Stimulated activated naive B cell treated with anti-CD40 and anti-IgM and Interleukin-4, amounts not matched to agents 10 μg/mL and 1 μg/mL and 100 μg/mL, for 72 hours (primary cell): ENCODE measurements at places on chromosomes 7 and 10.

DNA sequence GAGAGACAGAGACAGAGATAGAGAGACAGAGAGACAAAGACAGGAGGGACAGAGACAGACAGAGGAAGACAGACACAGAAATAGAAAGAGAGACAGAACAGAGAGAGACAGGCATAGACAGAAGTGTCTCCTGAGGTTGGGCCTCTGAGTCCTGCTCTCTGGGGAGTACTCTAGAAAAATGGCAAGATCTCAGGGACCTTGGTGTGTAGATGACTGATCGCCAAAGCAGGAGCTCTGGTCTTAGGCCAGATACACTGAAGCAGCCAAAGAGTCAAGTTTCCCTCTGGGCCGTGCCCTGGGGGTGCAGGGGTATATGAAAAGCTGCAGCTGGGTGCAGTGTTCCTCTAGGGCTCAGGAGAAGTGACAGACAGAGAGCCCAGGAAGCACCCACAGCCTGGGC is 176.6 kb upstream of the TNS3 start:
- no peak for DNase-seq

DNA sequence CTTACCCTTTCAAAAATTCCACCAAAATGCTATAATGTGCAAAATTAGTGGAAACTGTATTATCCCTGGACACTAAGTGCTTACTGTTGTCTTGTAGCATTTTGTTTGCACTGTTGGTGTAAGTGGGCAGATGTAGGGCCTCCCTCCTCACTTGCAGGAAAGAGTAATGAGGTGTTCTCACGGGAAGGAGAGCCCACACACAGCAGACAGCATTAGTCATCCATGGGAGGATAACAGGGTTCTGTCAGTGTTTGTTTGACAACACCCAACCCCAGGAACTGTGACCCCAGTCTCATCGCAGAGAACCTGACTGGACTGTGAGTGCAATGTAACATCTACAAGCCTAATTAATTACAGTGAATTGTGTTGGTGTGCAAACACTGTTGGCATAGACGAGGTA is 58.7 kb upstream of the VSTM2A start:
- DNase-seq = no peak

- DNase-seq = no peak
Observed at GRCh38 chr10:47367646-47368045, 16.4 kb downstream of the ZNF488 start.

DNA sequence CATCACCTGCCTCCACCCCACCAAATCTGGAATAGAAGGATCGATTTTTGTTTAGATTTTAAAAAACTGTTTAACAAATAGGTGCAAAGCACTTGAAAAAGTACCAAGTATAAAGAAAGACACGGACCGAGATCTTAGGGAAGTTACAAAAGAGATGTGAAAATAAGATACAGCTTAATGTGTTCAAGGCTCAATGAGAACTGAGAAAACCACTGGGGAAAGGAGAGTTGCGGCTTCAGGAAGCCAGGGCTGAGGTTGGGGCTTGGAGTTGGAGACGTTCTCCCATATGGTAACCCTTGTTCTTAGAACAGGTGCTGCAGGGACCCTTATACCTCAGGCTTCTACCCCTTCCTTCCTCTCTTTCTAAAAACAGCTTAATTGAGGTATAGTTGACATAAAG is 140.2 kb downstream of the FANK1 start:
- DNase-seq = no peak

GRCh38 chr10:18418541-18419215 is 232.7 kb downstream of the NSUN6 start:
- DNase-seq = no peak

DNA sequence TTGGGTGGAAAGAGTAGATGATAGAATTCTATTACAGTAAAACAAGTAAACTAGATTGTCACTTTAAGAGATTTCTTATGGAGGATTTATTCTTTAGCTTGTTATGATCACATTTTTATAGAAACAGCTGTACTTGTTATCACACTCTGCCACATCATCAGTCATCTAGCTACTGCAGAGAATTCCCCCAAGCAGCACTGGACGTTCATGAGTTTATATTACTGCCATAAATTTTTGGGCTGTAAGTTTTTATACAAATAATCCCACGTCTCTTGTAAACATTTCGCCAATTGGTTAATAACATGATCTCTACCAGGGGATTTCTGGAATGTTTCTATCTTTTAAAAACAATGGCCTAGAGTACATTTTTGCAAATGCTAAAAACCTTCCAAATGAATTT is 238.8 kb downstream of the POLR1F start:
- DNase-seq = no peak

DNA sequence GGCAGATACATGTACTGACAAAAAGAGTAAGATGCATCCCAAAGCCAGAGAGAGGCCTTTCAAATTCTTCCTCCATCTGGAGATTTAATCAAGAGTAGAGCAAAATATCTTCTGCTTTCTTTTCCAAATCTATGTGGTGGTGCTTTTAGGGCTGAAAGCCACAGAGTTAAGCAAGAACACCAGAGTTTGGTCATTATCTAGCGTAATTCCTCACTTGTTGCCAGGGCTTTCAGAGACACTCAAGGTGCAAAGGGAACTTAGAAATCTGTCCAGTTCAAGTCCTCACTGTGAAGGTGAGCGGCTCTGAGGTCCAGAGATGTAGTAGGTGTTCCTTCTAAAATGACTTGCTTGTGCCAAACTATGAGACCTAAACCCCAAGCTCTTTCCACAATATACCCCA is 10.9 kb upstream of the NFE2L3 start:
- no peak for DNase-seq

- no peak for DNase-seq
Observed at GRCh38 chr10:97546456-97547270, 25.9 kb upstream of the ANKRD2 start.

- no peak for DNase-seq
Observed at GRCh38 chr10:18400201-18400905, 251.0 kb downstream of the NSUN6 start.

- DNase-seq = no peak
Observed at GRCh38 chr7:40586197-40586596, 451.4 kb downstream of the SUGCT start.

GRCh38 chr7:5276611-5277010 is 6.1 kb upstream of the SLC29A4 start:
- DNase-seq = no peak

GRCh38 chr10:25865267-25865666 is 68.8 kb upstream of the MYO3A start:
- no peak for DNase-seq

DNA sequence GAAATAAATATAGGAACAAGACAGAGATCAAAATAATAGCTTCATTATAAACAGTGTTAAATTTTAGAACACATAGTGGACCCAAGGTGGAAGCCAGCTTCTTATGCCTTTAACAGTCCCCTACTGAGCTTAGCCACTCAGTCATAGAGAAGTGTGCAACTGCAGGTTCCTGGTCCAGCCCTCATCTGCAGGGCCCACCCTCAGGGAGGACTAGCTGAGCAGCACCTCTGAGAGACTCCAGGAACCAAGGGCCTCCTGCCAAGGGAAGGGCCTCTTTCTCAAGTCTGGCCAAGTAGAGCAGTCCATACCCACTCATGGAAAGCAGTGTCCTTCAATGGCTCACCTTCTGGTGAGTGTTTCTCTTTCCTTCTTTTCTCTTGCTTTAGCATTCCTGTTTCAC is 173.7 kb upstream of the PRPS1L1 start:
- no peak for DNase-seq

DNA sequence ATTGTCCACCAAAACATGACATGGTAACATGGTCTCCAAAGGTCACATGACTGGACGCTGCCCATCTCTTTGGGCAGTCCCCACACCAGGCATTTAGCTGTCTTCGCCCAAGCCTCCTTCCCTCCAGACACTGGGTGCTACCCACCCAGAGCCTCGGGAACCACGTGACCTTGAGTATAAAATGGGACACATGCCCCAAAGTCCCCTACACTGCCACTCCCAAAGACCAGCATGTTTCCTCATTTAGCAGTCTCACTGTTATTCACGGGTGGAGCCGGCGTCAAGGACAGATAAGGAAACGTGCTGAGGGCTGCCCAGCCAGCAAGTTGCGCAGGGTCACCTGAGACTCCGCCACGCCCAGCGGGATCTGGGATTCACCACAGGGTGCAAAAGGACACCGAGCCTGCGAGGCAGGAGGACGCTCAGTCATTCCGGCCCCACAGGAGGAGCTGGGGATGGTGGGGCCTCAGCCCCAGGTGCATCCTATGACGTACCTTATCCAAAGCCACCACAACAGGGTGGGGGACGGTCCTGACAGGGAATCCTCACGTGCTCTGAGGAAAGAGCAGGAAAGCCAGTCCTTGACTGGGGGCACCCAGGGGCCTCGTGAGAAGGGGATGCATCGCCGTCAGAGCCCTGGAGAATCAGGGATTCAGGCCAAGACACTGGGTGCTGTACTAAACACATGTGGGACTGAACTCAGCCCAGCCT is 226.9 kb downstream of the TNS3 start:
- DNase-seq = no peak

DNA sequence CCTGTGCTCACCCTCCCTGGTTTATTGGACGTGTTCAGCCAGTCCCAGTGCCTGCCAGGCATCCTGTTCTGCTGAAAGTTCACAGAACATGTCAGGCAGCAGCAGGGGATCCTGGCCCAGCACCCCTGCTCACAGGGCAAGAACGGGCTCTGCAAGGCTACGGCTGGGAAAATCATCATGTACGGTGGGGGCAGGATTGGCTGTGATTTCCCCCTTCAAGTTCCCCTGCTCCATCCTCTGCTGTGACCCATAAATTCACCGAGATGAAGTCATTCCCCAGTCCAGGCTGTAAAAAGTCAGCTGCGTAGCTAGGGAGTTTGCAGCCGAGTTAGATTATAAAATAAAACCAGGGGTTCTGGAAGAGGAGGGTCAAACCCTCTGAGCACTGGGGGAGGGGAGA is 484.1 kb upstream of the ZMIZ1 start:
- no peak for DNase-seq

DNA sequence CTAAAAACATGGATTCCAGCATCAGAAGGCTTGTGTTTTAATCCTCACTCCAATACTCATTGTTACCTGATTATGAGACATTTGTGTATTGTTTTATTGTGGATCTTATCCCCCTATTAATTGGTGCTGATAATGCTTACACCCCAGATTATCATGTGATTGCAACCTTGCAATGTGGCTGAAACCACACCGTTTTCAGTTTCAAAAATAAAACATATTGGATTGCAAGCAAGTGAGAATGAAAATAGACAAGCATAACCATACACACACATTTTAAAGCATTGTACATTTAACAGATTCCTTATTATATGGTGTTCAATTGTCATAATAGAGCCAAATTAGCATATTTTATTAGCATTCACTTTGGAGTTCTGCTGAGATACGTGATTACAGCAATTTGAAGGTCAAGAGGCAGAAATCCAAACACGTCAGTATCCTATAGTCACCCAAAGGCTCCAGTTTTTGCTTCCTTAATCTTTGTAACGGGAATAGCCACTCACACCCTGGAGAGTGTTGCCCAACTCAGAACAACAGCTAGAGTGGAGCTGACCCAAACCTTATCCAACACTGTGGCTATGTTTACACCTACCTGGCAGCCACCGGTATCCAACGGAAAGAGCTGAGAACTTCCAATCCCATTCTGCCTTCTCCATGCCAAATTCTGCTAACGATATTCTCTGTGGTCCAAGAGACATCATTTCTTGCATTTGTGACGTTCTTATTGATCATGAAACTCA is 317.1 kb upstream of the KLF6 start:
- no peak for DNase-seq

GRCh38 chr10:2935647-2936386 is 131.5 kb upstream of the PFKP start:
- no peak for DNase-seq

DNA sequence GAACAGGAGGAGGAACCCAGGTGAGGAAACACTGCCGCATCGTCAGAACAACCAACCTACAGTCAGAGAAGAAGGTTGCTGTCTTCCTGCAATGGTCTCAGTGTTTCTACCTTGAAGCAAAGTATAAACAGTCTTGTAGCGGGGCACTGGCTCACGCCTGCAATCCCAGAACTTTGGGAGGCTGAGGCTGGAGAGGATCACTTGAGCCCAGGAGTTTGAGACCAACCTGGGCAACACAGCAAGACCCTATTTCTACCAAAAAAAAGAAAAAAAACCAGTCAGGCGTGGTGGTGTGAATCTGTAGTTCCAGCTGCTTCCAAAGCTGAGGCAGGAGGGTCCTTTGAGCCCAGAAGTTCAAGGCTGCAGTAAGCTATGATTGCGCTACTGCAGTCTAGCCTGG is 23.4 kb downstream of the SNX8 start:
- DNase-seq = no peak

GRCh38 chr7:81482600-81483186 is 287.2 kb downstream of the HGF start:
- DNase-seq = no peak

DNA sequence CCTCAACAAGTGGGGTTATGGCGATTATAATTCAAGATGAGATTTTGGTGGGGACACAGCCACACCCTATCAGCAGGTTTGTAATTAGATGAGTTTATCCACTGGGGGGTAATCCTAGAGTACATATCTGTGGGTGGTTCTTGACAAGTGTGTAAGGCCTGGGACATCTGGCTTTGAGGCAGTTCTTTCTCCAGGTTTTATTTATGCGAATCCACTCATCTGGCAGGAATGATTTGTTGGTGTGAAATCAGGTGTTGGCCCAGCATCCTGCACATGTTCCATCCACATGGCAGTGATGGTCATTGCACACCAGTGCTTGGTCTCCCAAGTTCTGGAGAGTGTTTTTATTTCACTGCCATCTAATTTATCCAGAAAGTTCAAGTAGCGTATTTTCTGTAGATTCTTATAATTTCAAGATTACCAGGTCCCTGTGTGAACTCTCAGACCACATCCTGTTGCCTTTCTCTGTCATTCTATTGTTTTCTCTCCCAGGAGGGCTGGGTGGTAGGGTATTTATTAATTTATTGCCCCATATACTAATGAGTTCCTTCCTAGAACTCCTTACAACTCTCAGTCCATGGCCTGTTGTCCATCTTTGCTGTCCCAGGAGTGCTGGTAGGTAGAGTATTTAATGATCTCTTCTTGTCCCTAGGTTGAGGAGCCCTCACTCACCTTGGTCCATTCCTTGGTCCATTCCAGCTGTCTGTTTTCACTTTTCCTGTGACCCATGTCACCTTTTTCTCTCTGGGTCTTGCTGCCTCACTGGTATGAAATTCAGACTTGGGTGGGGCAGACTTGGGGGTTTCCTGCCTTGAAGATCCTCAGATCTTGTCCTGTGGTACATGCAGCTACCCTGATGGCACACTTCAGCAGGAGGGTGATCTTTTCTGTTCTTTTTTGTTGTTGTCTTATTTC is 10.4 kb downstream of the RALA start:
- DNase-seq = no peak
